Stimulated activated CD4-positive, alpha-beta T cell treated with anti-CD3 and anti-CD28 coated beads, Interleukin-15, amount 100 ng/mL, for 1 hour (primary cell): ENCODE measurements at places on chromosomes 2 and 18.

DNA sequence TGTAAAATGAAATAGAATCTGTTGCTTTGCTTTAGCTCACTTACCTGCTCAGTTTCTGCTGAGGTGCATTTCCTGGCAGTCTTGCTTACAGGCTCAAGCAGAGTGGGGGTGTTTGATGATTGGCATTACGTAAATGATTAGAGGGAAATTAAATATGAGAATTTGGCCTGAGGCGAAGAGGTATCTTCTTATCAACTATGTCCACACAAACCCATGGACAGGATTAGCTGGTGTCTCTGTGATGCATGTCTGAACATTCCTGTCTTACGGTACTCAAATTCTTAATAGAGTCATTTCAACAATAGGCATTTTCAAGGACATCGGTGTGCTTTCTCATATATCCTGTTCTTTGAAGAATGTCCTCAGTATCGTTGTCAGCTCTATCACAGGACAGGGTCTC lies 102.1 kb downstream of the PRPF40A start:
- no peak for DNase-seq

DNA sequence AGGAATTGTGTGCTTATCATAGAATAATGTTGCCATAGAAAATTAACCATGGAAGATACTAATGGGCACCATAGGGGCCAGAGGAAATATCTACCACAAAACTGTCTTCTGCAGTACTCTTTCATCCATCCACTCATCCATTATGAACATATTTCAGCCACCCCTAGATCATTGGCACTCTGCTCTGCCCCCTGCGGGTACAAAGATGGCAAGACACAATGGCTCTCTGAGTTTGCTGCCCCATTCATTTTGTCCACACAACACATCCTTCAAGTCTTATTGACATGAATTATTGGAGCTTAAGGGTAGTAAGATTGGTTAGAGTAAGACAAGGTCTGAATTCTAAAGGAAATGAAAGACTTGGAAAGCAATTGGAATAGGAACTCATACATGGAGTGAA lies 1224.7 kb upstream of the CELF4 start:
- no peak for DNase-seq

- no peak for DNase-seq
Measured at GRCh38 chr2:233928594-233929351, 11.6 kb downstream of the TRPM8 start.

GRCh38 chr2:176165370-176166050 lies 8.4 kb downstream of the HOXD3 start:
- DNase-seq = no peak

GRCh38 chr2:62940697-62941096 lies 109.9 kb upstream of the OTX1 start:
- DNase-seq = no peak

- no peak for DNase-seq
Measured at GRCh38 chr2:110639972-110640371, 37.9 kb downstream of the BUB1 start.

GRCh38 chr2:105787376-105788318 lies 42.9 kb downstream of the NCK2 start:
- no peak for DNase-seq

DNA sequence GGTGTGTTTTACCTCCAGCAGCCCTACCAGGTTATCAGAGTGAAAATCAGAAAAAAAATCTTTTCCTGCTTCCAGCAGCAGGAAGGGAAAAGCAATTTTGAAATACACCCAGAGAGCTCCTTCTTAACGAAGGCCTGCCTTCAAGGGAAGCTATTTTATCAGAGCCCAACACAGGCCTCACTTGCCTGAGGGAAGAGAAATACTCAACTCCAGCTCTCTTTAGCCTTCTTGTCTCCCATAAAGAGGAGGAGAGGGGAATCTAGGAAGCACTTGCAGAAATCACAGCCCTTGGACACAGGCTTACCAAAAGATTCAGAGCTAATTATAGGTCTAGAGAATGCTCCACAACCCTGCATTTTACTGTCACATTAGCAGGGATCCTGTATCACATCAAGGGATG lies 896.1 kb upstream of the CNTNAP5 start:
- no peak for DNase-seq

- no peak for DNase-seq
Measured at GRCh38 chr2:12177455-12178288, 431.2 kb downstream of the LPIN1 start.

DNA sequence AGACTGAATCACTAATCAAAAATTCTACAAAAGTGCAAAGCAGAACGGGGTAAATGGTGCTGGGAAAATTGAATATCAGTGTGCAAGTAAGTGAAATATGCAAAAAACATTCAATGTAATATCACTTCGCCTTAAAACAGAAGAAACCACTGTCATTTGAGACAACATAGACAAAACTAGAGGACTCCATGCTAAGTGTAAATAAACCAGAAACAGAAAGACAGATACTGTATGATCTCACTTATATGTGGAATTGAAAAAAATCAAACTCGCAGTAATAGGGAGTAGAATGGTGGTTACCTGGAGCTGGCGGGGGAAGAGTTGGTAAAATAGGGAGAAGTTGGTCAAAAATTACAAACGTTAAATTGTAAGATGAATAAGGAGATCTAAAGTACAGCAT lies 1420.0 kb upstream of the CDH2 start:
- DNase-seq = no peak

DNA sequence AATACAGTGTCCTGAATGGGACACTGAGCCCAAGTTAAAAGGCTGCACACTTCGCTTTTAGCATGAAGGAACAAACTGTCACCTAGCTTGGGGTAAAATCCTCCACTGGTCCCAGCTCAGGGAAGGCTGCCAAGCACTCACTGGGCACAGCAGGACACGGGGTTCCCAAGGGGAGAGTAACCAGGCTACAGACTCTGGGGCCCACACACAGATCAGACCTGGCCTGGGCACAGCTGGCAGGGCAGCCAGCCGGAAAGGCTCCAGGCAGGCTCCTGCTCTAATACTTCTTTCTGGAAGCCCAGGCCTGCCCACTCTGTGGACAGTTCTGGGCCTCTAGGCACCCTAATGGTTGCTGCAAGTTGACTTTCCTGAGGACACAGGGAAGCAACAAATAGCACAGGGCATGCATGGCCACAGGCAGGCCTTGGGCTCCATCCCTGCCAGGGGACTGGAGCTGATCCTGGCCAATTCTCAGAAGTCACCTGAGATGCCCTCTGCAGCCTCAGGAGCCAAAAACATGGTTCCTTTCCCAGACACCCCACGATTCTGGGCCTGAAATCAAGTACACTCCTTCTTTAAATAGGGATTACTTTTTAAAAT lies 18.7 kb upstream of the SULT1C3 start:
- no peak for DNase-seq

DNA sequence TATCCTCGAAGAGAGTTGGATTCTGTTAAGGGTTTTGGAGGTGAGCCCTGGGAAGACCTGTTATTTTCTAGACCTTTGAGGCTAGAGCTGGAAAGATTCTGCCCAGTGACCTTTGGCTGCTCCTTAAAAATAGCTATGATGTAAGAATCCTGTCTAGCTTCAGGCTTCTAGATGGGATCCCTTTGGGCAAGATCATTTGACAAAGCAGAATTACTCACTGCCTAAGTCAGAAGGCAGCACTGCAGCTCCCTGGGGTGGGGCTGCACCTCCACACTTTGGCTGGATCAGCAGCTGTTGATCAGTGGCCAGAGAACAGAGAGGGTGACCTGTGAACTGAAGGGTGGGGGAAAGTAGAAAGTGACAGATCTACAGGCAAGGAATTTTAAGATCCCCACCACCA lies 103.8 kb downstream of the ASAP2 start:
- no peak for DNase-seq

- no peak for DNase-seq
Measured at GRCh38 chr2:102043560-102043959, 51.8 kb downstream of the IL1R2 start.

- DNase-seq = no peak
Measured at GRCh38 chr2:213157242-213157641, 5.8 kb upstream of the IKZF2 start.

GRCh38 chr18:76339246-76339620 lies 155.8 kb downstream of the ZNF516 start:
- DNase-seq = no peak

GRCh38 chr2:56464613-56465012 lies 280.8 kb downstream of the CCDC85A start:
- DNase-seq = no peak
